Activated CD4-positive, alpha-beta T cell treated with anti-CD3 and anti-CD28 coated beads for 36 hours (primary cell): ENCODE measurements at places on chromosomes 1 and 21. TPM values are rescaled to one million over a fixed set of nuclear protein-coding genes. Genes with fewer than 3 reads are reported as not detected.

- DNase-seq = peak; percentile 28
Observed at GRCh38 chr21:37496972-37497371, 130.4 kb downstream of the DYRK1A start.

DNA sequence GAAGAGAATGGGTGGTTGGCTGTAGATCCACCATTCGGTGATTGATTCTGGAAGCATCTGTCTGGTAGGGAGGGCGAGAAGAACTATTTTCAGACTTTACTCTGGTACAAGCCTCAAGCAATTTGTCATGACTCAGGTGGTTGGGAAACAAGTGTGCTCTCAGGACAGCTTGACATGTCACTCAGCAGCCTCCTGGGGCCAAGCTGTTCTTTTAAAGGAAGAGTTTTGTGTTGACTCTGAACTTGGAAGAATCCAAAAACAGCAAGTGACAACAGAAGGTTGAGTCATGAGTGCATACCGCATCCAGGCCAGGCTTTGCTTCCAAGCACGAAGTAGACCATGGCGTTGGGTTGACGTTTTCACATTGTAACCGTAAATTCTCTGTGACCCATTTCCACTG, 65.9 kb downstream of the CLIC6 start:
- DNase-seq = no peak

GRCh38 chr21:37372127-37372731, 5.7 kb downstream of the DYRK1A start:
- DNase-seq = peak; percentile 15

SLC45A3 gene
- total RNA-seq = 0.53 TPM

GOLT1A gene
- total RNA-seq = 0.21 TPM

PYHIN1 gene
- 5.6 TPM for total RNA-seq

DNA sequence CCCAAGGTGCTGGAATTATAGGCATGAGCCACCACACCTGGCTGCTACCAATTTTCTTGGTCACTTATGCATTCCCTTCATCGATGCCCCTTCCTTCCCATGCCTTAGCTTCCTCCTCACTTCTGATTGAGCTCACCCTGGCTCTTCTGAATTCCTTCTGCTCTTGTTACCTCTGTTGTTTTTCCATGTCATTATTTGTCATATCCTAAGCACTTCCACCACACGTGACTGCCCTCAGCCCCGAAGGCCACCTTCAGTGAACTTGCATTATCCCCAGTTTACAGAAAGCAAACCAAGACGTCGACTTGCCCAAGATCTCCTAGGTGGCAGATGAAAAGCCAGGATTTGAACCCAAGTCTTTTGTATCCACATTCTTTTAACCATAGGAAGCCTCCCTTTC, 30.7 kb downstream of the CA6 start:
- no peak for DNase-seq

- DNase-seq = no peak
Observed at GRCh38 chr1:176801514-176802020, 338.6 kb downstream of the PAPPA2 start.

- no peak for DNase-seq
Observed at GRCh38 chr1:29390491-29391361, 154.4 kb downstream of the PTPRU start.

FCRL2 gene
- not detected for total RNA-seq

DNA sequence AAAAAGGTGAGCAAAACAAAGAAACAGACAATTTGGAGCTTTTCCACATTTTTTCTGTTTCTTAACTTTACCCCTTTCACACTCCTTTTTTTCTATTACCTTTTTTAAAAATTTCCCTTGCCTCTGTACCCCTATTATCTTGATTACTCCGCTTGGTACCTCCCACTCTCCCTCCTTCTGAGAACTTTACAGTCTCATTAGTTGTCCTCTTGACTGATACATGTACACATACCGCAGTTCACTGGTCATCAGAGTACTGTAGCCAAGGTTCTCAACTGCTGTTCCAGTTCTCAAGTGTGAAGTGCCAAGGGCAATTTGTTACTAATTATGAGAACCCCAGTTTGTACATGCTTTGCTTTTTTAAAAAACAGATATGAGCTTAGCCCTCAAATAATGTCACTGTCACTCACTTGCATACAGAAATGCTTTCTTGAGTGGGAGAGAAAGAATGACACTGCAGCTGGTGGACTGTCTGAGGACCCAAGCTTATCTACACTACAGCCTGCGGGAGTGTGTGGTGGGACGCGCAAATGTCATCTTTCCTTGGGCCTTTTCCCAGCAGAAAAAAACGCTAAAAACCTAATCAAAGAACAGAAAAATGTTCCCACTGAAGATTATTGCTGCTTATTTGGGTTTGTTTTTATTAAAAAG, 160.8 kb downstream of the DISP1 start:
- DNase-seq = no peak
